ENCODE measurements at places on chromosomes 2 and 18. TPM values are rescaled to one million over a fixed set of nuclear protein-coding genes. Genes with fewer than 3 reads are reported as not detected.

LCT gene
- total RNA-seq: not detected

DNA sequence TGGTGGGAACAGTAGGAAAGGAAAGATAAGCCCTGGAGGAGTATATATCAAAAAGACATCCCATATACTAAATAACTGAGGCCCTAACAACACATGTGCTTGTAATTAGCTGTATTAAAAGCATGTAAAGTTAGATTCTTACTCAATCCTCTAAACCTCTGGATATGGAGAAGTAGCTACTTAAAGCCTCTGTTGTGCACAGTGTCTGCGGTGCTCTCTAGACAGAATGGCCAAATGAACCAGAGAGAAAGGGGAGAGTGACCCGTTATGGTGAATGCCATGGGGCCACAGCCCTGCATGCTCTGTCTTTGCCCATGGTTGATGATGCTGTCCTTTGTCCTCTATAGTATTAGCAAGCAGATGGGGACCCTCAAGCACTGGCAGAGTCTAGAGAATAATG is 104.4 kb upstream of the SLC8A1 start:
- no peak overlapping the region for H3K27ac ChIP-seq
- H3K27me3 ChIP-seq: no peaks in the 10 kb centered on the region
- no peak for DNase-seq
- no peaks in the 10 kb centered on the region for H3K4me1 ChIP-seq
- H3K4me3 ChIP-seq: no peak overlapping the region

DNA sequence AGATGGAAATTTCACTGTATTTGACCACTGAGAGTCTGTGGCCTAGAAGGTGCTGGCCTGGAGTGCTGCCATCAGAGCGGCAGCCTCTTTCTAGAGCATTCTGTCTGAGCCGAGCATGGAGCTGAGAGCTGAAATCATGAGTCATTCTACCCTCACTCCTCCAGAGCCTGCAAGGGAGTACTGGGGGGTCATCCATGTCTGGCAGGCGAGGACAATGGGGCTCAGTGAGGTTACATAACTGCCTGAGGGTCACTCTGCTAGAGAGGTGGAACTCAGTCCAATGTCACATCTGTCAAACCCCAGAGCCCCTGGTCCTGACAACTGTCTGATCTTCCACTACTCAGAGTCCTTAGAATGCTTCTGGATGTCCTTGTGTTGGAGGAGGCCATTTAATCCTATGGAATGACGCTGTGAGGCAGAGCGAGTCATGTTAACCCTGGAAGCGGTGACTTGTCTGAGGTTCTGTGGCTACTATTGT is 65.3 kb downstream of the HAUS1 start:
- no peaks in the 10 kb centered on the region for H3K4me1 ChIP-seq
- no peaks in the 10 kb centered on the region for H3K27me3 ChIP-seq
- H3K27ac ChIP-seq: no peak overlapping the region
- no peak for DNase-seq

TXNDC2 gene
- total RNA-seq: 0.11 TPM

DNA sequence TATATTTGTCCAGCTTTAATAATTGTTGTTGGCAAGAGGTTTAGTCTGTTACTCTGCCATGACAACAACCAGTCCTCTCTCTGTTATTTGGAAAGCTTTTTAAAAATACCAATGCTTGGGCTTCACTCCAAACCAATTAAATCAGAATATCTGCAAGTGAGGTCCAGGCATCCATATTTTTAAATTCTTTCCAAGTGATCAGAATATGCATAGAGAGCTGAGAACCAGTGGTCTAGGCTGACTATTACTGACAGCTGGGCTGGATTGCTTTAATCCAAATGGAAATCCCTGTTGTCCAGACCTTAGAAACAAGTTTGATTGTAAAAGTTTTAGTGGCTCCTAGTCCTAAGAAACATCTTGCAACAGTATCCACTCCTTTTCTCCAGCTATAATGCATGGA is 1059.7 kb upstream of the ACVR2A start:
- no peaks in the 10 kb centered on the region for H3K4me1 ChIP-seq
- H3K4me3 ChIP-seq: no peak overlapping the region
- no peaks in the 10 kb centered on the region for H3K36me3 ChIP-seq
- H3K27ac ChIP-seq: no peak overlapping the region
- no peaks in the 10 kb centered on the region for H3K27me3 ChIP-seq
